ENCODE measurements at places on chromosomes 5 and 9.
A peak's percentile ranks its signal among the peaks of the same experiment; 100 is the strongest.

GRCh38 chr5:100779669-100780375 lies 123.3 kb downstream of the ST8SIA4 start:
- no peak for DNase-seq

GRCh38 chr9:137085920-137086530 lies 760 bp upstream of the MAN1B1 start:
- DNase-seq, result no peak

- DNase-seq, result no peak
Observed at GRCh38 chr9:14080959-14081542, 232.9 kb downstream of the NFIB start.

DNA sequence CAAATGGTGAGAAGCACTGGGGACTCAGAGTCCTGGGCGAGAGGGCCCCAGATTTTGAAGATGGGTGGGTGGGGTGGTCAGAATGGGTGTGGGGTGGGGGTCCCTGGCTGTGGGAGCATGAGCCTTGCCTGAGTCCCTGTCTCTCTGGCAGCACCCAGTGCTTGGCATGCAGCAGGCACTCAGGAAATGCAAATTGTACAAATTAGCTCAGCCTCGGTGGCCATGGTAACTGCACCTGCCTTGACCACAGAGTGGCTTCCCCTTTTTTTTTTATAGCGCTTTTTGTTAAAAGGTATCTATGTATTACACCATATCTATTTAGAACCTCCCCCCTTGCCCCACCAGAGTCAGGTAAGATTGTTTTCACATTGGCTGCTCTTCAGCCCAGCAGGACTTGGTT lies 19.2 kb upstream of the PITX1 start:
- no peak for DNase-seq

DNA sequence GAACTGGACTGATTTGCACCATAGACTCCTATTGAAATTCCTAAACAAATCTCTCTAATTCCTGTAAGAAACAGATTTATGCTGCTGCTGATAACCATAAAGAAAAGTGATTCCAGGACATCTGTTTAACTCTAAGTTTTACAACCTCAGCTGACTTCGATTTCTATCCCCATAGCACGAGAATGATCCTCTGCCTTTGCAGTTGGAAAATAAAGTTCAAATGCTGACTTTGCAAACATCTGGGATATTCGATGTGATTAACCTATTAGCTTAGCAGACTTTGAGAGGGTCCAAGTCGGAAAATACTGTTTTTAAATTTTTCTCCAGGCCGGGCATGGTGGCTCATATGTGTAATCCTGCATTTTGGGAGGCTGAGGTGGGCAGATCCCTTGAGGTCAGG lies 247.3 kb downstream of the PSAT1 start:
- no peak for DNase-seq

- no peak for DNase-seq
Observed at GRCh38 chr5:3481175-3481574, 114.5 kb upstream of the IRX1 start.

DNA sequence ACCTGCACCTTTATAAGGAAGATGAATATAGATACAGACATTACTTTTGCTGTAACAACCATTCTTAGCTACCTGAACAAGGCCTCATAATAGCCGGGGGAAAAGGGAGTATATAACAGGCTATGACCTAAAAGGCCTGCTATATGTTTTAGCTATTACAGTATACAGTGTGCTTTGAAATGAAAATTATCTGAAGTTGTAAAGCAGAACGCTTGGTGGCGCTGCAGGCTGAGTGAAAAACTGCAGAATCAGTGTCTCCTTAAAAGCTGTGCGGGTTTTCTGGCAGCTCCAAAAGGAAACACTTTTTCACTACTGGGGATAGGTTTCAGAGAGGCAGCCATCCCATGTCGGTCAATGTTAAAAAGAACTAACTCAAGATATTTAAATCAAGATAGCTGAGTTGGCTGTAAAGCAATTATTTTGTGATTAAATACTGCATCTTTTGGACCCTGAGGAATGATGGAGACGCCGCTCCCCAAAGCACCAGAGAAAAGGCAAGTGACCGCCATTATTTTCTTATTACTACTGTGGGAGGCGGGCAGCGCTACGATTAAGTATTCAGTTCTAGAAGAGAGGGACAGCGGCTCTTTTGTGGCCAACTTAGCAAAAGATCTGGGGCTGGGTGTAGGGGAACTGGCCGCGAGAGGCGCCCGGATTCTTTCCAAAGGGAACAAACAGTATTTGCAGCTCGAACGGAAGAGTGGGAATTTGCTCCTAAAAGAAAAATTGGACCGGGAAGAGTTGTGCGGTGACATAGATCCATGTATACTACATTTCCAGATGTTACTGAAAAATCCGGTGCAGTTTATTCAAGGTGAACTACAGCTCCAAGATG lies 5.9 kb downstream of the PCDHB6 start:
- DNase-seq, result no peak

GRCh38 chr5:150057511-150057910 lies 28.8 kb downstream of the CSF1R start:
- no peak for DNase-seq

- no peak for DNase-seq
Observed at GRCh38 chr5:178341091-178341850, 108.7 kb upstream of the PHYKPL start.

DNA sequence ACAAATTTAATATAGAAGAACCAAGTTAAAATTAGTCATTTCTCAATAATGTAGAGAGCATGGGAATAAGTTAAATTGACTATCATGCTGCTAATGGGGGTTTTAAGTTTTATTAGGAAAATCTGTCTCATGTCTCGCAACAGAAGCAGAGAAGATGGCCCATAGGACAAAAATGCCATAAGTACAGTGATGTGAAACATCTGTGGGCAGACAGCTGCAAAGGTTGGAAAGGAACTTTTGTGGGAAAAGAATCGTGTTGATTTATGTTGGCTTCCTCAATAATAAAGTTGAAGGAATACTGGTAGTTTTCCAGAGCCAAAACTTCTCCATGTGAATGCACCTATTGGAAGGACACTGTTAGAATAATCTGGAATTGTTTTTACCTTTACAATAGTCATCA lies 44.8 kb downstream of the VCAN start:
- DNase-seq, result no peak

- no peak for DNase-seq
Observed at GRCh38 chr9:6620796-6621195, 24.7 kb downstream of the GLDC start.

DNA sequence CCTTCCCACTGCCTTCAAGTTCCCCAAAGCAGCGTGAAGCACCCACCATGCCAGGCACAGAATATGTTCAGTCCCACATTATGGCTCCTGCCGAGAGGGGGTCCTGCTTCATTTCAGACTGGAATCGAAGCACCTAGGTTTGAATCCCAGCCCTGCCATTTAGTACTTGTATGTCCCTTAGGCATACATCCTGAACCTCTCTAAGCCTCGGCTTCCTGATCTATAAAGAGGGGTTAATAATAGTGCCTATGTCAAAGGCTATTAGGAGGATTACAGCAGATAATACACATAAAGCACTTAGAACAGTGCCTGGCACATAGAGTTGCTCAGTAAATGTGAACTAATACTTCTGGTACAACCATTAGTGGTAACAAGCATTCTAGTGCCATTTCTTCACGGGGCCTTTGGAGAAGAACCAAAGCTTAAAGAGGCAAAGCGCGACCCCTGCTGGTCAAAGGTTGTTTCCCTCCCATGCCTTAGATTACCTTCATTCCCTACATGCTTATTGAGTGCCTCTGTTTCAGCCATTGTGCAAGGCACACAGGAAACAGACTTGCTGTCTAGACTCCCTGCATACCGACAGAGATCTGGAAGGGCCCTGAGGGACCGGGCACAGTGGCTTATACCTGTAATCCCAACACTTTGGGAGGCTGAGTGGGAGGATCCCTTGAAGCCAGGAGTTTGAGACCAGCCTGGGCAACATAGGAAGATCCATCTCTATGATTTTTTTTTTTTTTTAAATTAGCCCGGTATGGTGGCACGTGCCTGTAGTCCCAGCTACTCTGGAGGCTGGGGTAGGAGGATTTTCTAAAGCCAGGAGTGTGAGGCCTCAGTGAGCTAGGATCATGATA lies 98.3 kb downstream of the PPARGC1B start:
- peak; percentile 83 for DNase-seq

DNA sequence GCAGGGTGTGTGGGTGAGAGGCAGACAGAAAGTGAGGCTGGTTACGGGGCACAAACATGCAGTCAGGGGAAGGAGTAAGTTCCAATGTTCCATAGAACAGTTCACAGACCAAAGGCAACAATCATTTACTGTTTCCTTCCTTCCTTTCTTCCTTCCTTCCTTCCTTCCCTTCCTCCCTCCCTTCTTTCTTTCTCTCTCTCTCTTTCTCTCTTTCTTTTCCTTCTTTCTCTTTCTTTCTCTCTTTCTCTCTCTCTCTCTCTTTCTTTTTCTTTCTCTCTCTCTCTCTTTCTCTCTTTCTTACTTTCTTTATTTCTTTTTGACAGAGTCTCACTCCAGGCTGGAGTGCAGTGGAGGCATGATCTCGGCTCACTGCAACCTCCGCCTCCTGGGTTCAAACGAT lies 125.8 kb upstream of the LPCAT1 start:
- no peak for DNase-seq

DNA sequence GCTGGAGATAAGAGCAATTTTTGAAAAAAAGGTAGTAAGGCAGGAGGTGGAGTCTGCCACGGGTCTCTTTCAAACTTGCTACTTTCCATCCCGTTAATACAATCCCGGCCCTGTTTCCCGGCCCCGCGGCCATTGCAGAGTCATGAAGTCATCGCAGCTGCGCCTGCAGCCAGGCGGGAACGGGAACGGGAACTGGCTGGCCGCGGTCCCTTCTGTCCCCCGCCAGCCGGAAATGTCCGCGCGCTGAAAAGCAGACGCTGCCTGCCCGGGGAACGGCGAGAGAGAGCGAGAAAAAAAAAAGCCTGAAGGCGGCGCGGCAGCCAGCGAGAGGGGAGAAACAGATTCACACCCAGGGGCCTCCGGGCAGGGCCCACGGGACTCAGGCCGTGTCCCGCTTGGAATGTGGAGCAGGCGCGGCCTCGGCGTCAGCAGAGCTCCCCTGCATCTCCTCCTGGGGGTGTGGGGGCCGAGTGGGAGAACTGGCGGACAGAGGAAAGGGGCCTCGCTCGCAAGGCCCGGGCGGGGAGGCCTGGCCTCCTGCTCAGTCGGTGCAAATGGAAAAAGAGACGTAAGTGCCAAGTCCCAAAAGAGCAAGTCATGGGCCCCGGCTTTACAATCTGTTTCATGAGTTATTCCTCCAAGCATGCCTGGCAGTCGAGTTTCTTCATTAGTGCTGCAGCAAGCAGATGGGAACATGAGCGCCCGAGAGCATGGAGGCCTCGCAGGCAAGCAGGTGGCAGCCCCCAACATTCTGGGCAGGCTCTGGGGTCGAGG lies 201.2 kb upstream of the GAS1 start:
- DNase-seq, result peak; percentile 27

DNA sequence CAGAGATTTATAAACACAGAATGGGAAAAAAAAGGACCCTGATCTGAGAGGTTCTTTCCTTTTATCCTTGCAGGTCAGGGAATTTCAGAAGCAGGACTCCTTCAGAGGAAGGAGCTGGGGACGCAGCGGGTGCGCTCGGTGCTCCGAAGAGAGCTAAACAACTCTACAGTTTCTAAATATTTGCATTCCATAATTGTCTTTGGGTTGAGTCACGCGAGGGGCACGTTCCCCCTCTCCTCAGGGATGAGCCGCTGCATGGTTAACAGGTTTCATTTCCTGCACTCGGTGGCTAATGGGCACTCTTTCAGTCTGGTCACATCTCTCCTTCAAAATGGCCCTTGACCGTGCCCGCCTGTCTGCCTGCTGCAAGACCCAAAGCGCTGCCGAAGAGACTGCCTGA lies 165.0 kb upstream of the HMHB1 start:
- no peak for DNase-seq

DNA sequence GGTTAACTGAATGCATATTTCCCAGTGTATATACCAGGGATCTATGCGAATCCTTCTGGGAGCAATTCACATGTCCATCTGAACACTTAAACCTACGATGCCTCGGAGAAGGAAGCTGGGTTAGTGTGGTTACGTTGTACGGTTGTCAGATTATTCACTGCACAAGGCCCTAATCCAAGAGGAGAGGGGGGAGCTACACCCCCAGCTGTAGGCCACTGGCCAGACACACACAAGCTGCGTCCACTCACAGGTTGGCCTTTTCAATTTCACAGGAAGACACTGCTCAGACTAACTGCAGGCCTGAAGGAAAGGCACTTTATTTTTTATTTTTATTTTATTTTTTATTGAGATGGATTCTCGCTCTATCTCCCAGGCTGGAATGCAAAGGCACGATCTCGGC lies 184.5 kb upstream of the GNA14 start:
- DNase-seq, result no peak

GRCh38 chr5:37836592-37837413 lies 3.0 kb downstream of the GDNF start:
- DNase-seq, result no peak

GRCh38 chr9:76609285-76610010 lies 150.5 kb downstream of the GCNT1 start:
- DNase-seq, result no peak

GRCh38 chr9:130479587-130479986 lies 34.8 kb downstream of the ASS1 start:
- DNase-seq, result no peak

- no peak for DNase-seq
Observed at GRCh38 chr9:91241909-91242308, 119.8 kb downstream of the AUH start.

GRCh38 chr5:88557131-88557530 lies 288.5 kb upstream of the TMEM161B start:
- no peak for DNase-seq

DNA sequence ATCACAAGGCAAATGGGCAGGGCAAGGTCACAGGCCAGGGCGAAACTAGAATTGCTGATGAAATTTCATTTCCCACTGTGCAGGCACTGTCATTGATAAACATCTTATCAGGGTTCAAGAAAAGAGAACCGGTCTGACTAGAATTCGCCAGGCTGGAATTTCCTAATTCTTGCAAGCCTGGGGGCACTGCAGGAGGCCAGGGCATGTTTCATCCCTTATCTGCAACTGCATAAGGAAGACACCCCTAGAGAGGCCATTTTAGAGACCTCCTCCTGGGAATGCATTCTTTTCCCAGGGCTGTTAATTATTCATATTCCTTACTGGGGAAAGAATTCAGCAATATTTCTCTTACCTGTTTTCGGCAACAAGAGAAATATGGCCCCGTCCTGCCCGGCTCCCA lies 266.2 kb upstream of the CYLC2 start:
- DNase-seq, result no peak

Data from non-pigmented ciliary epithelial cell (primary cell).